ENCODE measurements at places on chromosomes 13 and 19. TPM values are rescaled to one million over a fixed set of nuclear protein-coding genes. Genes with fewer than 3 reads are reported as not detected.

Gene ZNF285
- 2.2 TPM for total RNA-seq

Gene KLK15
- total RNA-seq = not detected

Gene POLR1D
- total RNA-seq = 142 TPM

Gene FCAR
- not detected for total RNA-seq

Gene CEACAM8
- total RNA-seq = not detected

Gene ZNF160
- total RNA-seq = 40.2 TPM

Gene MARK4
- 19.6 TPM for total RNA-seq
